ENCODE measurements at places on chromosomes 11 and 22. TPM values are rescaled to one million over a fixed set of nuclear protein-coding genes. Genes with fewer than 3 reads are reported as not detected.

GRCh38 chr22:24337894-24338645 lies 67.4 kb downstream of the SPECC1L start:
- H3K4me3 ChIP-seq, result no peak overlapping the region
- H3K27me3 ChIP-seq, result no peaks in the 10 kb centered on the region
- H3K36me3 ChIP-seq, result peaks cover 86% of the 10 kb centered on the region
- H3K27ac ChIP-seq, result no peak overlapping the region

GRCh38 chr11:119346605-119347004 lies at the start of gene MFRP:
TSS of gene MFRP (minus strand) at chr11:119346705. CDS start at chr11:119346513, 192 bp downstream.
- peaks cover 1% of the 10 kb centered on the region for H3K4me1 ChIP-seq
- no peak within 1 kb of the TSS for H3K4me3 ChIP-seq
- no peaks in the 10 kb centered on the region for H3K36me3 ChIP-seq

- H3K4me3 ChIP-seq, result no peak overlapping the region
- H3K27ac ChIP-seq, result no peak overlapping the region
- no peaks in the 10 kb centered on the region for H3K27me3 ChIP-seq
- no peaks in the 10 kb centered on the region for H3K36me3 ChIP-seq
- H3K4me1 ChIP-seq, result no peaks in the 10 kb centered on the region
Measured at GRCh38 chr11:121780971-121781370, 328.2 kb upstream of the SORL1-AS1 start.

DNA sequence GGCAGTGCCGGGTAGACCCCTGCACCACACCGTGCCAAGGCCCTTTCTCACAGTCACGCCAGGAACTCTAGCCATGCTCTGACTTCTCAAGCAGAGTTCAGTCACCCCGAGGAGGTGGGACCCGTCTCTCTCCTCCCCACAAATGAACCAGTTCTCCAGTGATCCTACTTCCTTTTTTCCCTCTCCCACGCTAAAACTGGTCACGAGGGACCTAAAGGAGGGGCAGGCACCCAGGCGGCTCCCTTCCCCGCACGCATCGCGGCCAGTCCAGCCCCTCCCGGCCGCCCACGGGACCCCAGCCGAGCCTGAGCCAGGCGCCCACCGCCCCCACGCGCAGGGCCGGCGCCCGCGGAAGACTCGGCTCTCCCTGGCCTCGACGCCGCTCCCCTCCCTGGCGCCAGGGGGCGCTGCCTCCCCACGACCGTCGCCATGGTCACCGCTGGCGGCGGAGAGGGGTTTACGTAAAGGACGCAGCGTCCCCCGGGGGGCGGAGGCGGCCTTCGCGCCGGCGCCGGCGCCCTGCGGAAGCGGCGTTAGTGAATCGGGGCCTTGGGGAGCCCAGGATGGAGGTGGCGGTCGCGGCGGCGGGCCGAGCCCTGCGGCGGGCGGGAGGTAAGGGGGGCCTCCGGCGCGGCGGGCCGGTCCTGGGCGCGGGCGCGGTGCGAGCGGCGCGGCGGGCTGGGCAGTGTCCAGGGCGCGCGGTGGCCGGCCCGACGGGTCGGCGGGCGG lies at the start of gene DAGLA:
TSS of gene DAGLA (plus strand) at position 499 of the 729 bp plus-strand sequence. CDS start 39,765 bp downstream, outside the sequence.
- H3K27me3 ChIP-seq, result peaks cover 11% of the 10 kb centered on the region
- no peaks in the 10 kb centered on the region for H3K36me3 ChIP-seq
- no peak within 1 kb of the TSS for H3K27ac ChIP-seq
- DNase-seq, result peak; percentile 91
- H3K4me1 ChIP-seq, result peaks cover 10% of the 10 kb centered on the region

- H3K4me1 ChIP-seq, result peaks cover 95% of the 10 kb centered on the region
- no peaks in the 10 kb centered on the region for H3K27me3 ChIP-seq
- H3K4me3 ChIP-seq, result no peak overlapping the region
- DNase-seq, result no peak
- peaks cover 32% of the 10 kb centered on the region for H3K36me3 ChIP-seq
Measured at GRCh38 chr11:64861227-64861975, 16.9 kb upstream of the CDC42BPG start.

OR8G1 gene
- total RNA-seq, result not detected

- peak within 1 kb of the TSS; percentile 69 for H3K27ac ChIP-seq
- peaks cover 23% of the 10 kb centered on the region for H3K4me1 ChIP-seq
- peak; percentile 91 for DNase-seq
- no peaks in the 10 kb centered on the region for H3K27me3 ChIP-seq
- no peaks in the 10 kb centered on the region for H3K36me3 ChIP-seq
- peak within 1 kb of the TSS; percentile 73 for H3K4me3 ChIP-seq
Measured at GRCh38 chr11:121451986-121452608, at the start of gene SORL1. TSS of gene SORL1 (plus strand) at chr11:121452314. CDS start at chr11:121452332, 18 bp downstream.

DNA sequence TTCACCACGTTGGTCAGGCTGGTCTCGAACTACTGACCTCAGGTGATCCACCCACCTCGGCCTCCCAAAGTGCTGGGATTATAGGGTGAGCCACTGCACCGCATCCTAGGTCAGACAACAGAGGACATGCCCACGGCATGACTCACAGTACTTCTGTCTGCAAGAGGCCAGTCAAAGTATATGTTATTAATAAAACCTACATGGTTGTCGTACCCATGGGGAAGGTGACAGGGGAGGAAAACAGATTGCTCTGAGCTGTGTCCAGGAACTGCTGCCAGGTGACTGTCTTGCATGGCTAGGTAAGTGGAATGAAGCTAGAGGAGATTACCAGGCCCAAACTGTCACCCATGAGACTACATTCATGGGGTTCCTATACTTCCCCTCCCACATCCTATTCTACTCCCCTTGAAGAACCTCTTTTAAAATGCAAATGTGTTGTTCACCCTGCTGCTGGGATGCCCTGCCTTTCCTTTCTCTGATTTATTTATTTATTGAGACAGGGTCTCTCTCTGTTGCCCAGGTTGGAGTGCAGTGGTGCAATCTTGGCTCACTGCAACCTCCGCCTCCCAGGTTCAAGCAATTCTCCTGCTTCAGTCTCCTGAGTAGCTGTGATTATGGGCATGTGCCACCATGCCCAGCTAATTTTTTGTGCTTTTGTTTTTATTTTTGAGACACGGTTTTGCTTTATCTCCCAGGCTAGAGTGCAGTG lies 2.0 kb upstream of the NLRX1 start:
- H3K27me3 ChIP-seq, result no peaks in the 10 kb centered on the region
- no peak overlapping the region for H3K27ac ChIP-seq
- H3K36me3 ChIP-seq, result no peaks in the 10 kb centered on the region
- H3K4me3 ChIP-seq, result no peak overlapping the region

GRCh38 chr11:8728563-8728962 lies 46.0 kb downstream of the RPL27A start:
- no peaks in the 10 kb centered on the region for H3K27me3 ChIP-seq
- H3K4me1 ChIP-seq, result peaks cover 29% of the 10 kb centered on the region
- no peak for DNase-seq
- H3K4me3 ChIP-seq, result no peak overlapping the region
- H3K27ac ChIP-seq, result no peak overlapping the region
- peaks cover 7% of the 10 kb centered on the region for H3K36me3 ChIP-seq

OR52I1 gene
- not detected for total RNA-seq
